Ammon's horn (tissue), 1 donor: ENCODE measurements at places on chromosomes 1 and 21.

- DNase-seq: peak; percentile 10
Measured at GRCh38 chr1:29195881-29196291, 14.2 kb upstream of the SRSF4 start.

- DNase-seq: no peak
Measured at GRCh38 chr21:35316933-35317332, 267.8 kb upstream of the RUNX1 start.

DNA sequence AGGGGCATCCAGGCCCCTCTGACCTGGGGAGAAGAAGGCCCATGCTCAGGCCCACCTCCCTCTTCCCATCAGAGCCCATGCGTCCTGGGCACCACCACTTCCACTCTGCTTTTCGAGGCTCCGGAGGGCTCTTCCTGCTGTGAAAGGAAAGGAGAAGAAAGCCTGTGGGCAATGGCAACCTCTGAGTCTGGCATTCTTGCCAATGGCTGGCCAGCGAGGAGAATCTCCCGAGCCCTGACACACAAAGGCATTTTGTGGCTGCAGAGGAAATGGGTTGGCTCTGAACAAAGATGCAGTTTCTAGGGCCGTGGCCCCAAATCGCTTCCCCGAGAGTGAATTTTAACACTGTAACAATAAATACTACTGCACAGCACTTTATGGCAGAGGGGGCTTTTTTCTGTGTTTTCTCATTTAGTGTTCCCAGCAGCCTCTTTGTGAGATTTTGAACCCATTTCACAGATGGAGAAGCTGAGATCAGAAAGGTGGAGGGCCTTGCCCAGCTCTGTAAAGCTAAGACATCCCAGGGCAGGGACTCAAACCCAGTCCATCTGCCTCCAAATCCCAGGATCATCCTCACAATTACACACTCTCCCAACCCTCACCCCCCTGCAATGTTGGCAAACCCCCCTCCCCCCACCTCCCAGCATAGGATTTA is 35.7 kb upstream of the TMEM51 start:
- no peak for DNase-seq

- DNase-seq: no peak
Measured at GRCh38 chr1:212466898-212467650, 34.4 kb downstream of the NENF start.

DNA sequence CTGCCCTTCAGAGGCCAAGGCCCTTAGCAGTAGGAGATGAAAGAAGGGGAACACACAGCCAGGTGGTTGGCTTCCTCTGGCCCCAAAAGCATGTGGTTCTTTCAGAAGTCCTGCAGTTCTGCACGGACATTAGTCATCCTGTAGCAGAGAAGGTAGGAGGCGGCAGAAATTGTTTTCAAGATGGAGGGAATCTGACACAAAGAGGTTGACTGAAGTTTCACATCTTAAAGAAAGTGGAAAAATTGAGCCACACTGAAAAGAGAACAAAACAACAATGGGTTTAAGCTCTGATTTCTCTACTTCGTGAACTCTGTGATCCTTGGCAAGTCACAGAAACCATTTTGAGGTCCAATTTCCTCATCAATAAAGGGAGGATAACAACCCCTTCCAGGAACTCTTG is 125.3 kb upstream of the DNAH14 start:
- DNase-seq: no peak

DNA sequence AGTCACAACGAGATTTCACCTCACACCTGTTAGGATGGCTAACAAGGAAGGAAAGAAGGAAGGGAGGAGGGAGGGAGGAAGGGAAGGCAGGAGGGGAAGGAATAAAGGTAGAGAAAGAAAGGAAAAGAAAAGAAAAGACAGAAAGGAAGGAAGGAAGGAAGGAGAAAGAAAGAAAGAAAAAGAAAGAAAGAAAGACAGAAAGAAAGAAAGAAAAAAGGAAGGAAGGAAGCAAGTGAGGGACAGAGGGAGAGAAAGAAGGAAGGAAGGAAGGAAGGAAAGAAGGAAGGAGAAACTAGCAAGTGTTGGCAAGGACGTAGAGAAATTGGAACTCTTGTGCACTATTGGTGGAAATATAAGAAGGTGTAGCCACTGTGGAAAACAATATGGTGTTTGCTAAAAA is 52.2 kb downstream of the CCDC185 start:
- no peak for DNase-seq

- DNase-seq: peak; percentile 37
Measured at GRCh38 chr1:58592522-58593134, 15.6 kb upstream of the TACSTD2 start.

DNA sequence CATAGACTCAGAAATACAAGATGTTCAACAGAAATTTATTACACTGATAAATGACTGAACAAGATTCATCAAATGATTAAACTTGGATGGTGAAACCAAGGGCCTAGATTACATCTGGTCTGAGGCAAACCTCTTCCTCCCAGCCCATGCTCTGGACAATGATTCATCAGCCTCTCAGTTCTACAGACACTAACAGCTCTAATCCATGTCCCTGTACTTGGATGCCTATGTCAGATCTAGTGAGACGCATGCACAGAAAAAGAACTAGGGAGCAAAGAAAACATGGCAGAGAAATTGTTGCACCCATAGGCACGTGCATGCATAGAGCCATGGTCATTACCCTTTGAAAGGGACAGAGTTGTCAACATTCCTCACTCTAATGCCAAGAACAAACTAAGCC is 250.1 kb downstream of the KCNH1 start:
- DNase-seq: no peak
